ENCODE measurements at places on chromosomes 5 and 9. TPM values are rescaled to one million over a fixed set of nuclear protein-coding genes. Genes with fewer than 3 reads are reported as not detected.

DNA sequence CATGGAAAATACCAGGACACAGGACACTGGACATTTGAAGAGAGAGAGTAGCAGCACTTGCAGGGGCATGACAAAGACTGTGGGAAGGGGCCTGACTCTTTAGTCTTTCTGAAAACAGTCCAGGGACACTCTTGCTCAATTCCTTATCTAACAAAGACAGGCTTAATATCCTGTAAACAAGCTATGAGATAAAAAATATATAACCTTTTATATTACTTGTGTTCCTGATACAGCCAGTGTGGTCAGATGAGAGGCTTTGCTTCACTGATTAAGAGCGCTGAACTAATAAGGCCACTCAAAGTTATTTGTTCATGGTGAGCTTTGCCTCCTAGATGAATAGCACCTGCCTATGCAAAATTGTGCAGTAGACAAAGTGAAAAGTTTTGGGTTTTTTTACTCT lies 518.7 kb downstream of the LRRC70 start:
- H3K27me3 ChIP-seq, result no peaks in the 10 kb centered on the region
- H3K36me3 ChIP-seq, result no peaks in the 10 kb centered on the region
- H3K4me3 ChIP-seq, result no peak overlapping the region
- no peaks in the 10 kb centered on the region for H3K4me1 ChIP-seq
- no peak overlapping the region for H3K27ac ChIP-seq
- no peak for DNase-seq

- peak; percentile 80 for DNase-seq
- no peaks in the 10 kb centered on the region for H3K27me3 ChIP-seq
- no peak overlapping the region for H3K27ac ChIP-seq
- H3K4me3 ChIP-seq, result no peak overlapping the region
- H3K36me3 ChIP-seq, result no peaks in the 10 kb centered on the region
Observed at GRCh38 chr9:111056538-111056937, 18.3 kb upstream of the LPAR1 start.

- H3K27me3 ChIP-seq, result no peaks in the 10 kb centered on the region
- peaks cover 13% of the 10 kb centered on the region for H3K4me1 ChIP-seq
- H3K27ac ChIP-seq, result no peak overlapping the region
- no peak overlapping the region for H3K4me3 ChIP-seq
Observed at GRCh38 chr5:78811121-78811817, 162.7 kb upstream of the LHFPL2 start.

DNA sequence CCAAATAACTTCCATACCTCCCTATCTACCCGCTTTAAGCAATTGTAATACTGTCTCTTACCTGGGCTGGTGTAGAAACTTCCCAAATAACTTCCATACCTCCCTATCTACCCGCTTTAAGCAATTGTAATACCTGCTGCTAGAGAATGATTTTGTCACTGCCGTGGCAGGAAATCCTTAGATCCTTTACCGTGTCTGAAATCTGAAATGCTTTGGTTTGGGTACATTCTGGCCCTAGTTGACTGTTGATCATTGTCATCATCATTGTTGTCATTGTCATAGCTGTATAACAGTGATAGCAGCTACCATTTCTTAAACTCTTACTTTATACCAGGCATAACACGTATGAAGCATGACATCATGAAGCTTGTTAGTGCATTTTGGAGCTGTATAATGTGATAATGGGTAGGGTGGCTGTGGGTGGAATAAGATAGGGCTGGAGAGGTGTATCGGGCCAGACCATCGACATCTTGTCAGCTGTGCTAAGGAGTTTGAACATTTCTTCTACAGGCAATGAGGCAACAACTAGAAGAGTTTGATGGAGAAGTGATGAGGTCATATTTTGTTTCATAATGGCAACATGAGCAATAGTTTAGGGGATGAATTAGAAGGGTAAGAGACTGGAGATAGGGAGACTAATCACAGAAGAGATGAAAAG lies 15.7 kb downstream of the PIP5K1B start:
- no peaks in the 10 kb centered on the region for H3K4me1 ChIP-seq
- no peak overlapping the region for H3K4me3 ChIP-seq
- no peak for DNase-seq
- H3K27ac ChIP-seq, result no peak overlapping the region
- H3K36me3 ChIP-seq, result no peaks in the 10 kb centered on the region

DNA sequence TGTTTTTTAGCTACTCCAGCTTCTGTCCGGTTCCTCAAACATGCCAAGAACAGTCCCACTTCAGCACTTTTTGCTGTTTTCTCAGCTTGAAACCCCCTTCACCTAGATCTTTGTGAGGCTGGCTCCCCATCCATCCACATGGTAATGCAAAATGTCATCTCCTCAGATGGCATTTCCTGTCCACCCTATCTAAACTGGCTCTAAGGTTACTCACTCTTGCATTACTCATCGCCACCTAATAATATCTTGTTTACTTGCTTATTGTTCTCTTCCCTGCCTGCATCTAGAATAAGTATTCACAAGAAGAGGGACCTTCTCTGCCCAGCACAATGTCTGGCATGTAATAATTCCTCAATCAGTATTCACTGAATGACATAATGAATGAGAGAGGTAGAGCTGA lies 220.1 kb downstream of the FAM114A2 start:
- no peak overlapping the region for H3K27ac ChIP-seq
- H3K27me3 ChIP-seq, result no peaks in the 10 kb centered on the region
- no peaks in the 10 kb centered on the region for H3K4me1 ChIP-seq
- no peak for DNase-seq

DNA sequence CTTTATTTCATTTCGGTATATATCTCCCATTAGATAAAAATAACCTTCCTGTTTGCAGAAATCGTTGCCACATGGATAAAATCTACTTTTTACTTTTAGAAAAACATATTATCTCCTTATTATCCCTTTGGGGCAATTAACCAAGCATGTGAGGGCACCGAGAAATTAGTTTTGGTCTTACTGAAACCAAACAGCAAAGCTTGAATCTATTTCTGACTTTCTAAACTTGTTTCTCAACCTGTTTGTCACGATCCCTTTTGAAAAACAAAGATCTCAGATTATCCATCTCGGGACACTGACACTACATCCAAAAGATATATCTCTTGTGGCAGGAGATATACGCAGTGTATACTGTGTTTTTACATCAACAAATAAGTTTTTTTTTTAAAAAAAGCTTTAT lies 2.3 kb downstream of the TUT7 start:
- peaks cover 2% of the 10 kb centered on the region for H3K36me3 ChIP-seq
- no peak overlapping the region for H3K4me3 ChIP-seq
- no peak overlapping the region for H3K27ac ChIP-seq
- H3K4me1 ChIP-seq, result peaks cover 3% of the 10 kb centered on the region
- no peak for DNase-seq

DNA sequence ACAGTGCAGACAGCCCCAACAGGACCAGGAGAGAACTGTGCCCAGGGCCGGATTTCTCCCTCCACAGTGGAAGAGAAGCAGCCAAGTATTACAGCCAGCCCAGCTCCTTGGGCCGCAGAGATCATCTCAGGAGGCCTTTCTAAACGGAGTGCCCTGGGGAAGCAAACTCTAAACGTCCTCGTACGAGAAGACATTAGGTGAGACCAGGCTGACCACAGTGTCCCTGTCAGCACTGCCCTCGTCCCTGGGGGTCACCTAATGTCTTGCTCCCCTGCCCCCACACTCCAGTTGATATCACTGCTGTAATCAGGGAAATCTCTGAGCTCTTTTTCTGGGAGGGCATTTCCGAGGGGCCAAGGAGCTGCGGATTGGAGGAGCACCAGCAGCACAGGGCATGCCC lies 6.5 kb downstream of the QRFP start:
- no peak overlapping the region for H3K27ac ChIP-seq
- DNase-seq, result no peak
- H3K4me1 ChIP-seq, result peaks cover 15% of the 10 kb centered on the region
- H3K4me3 ChIP-seq, result no peak overlapping the region

- H3K27me3 ChIP-seq, result no peaks in the 10 kb centered on the region
- DNase-seq, result no peak
- peaks cover 8% of the 10 kb centered on the region for H3K4me1 ChIP-seq
- H3K4me3 ChIP-seq, result no peak overlapping the region
- H3K27ac ChIP-seq, result no peak overlapping the region
Observed at GRCh38 chr9:95085861-95086563, 231.5 kb downstream of the FANCC start.

DNA sequence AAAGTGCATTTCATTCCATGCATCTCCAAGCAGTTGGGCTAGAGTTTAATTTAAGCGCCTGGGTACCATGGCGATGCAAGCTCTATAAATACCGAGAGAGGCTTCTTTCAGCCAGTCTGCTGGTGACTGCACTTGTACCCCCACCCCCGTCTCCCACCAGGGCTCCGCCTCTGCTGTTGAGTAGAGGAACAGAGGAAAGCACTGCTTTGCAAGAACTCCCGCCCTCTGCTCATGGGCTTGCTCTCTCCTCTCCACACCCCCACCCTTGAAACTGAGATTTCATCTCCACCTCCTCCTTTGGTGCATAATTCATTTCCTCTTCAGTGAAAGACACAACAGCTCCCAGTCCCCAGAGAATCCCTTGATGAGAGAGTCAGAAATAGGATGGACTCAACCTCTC lies 5.1 kb upstream of the WWC1 start:
- no peaks in the 10 kb centered on the region for H3K4me1 ChIP-seq
- H3K36me3 ChIP-seq, result no peaks in the 10 kb centered on the region
- no peak overlapping the region for H3K27ac ChIP-seq
- no peak overlapping the region for H3K4me3 ChIP-seq

DNA sequence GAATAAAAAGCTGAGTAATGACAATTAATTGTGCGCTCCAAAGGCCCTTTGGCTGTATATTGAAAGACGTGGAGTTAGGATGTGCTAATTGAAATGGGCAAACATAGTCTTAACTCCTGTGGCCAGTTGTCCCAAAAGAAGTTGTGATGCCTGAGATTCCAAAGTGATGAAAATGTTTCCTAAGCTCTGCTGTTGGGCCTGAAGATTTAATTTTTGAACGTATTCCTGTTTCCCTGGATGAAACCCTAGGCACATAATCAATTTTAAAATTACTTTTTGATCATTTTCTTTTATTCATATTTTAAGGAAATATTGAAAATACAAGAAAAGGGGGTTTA lies 87.9 kb downstream of the PRDM6 start:
- no peaks in the 10 kb centered on the region for H3K4me1 ChIP-seq
- peaks cover 2% of the 10 kb centered on the region for H3K36me3 ChIP-seq
- no peaks in the 10 kb centered on the region for H3K27me3 ChIP-seq
- H3K27ac ChIP-seq, result no peak overlapping the region
- DNase-seq, result peak; percentile 22

GRCh38 chr5:125410537-125411070 lies 664.2 kb upstream of the ZNF608 start:
- peaks cover 20% of the 10 kb centered on the region for H3K4me1 ChIP-seq
- DNase-seq, result peak; percentile 67
- H3K4me3 ChIP-seq, result no peak overlapping the region

GRCh38 chr5:173411791-173412555 lies 83.8 kb upstream of the STC2 start:
- no peak overlapping the region for H3K4me3 ChIP-seq
- H3K27me3 ChIP-seq, result no peaks in the 10 kb centered on the region
- no peak for DNase-seq
- peaks cover 13% of the 10 kb centered on the region for H3K4me1 ChIP-seq
- H3K36me3 ChIP-seq, result no peaks in the 10 kb centered on the region

GRCh38 chr5:147234825-147235635 lies at the start of gene STK32A:
TSS of gene STK32A (plus strand) at chr5:147235026. CDS start at chr5:147239635, 4,609 bp downstream.
- H3K36me3 ChIP-seq, result no peaks in the 10 kb centered on the region
- DNase-seq, result no peak
- H3K27me3 ChIP-seq, result peaks cover 17% of the 10 kb centered on the region
- H3K27ac ChIP-seq, result no peak within 1 kb of the TSS
- H3K4me3 ChIP-seq, result peak within 1 kb of the TSS; percentile 33
- no peaks in the 10 kb centered on the region for H3K4me1 ChIP-seq

- peaks cover 2% of the 10 kb centered on the region for H3K27me3 ChIP-seq
- no peaks in the 10 kb centered on the region for H3K36me3 ChIP-seq
- no peak overlapping the region for H3K4me3 ChIP-seq
- no peaks in the 10 kb centered on the region for H3K4me1 ChIP-seq
Observed at GRCh38 chr9:13963005-13963653, 350.8 kb downstream of the NFIB start.

GRCh38 chr5:6180231-6180872 lies 198.0 kb downstream of the MED10 start:
- no peaks in the 10 kb centered on the region for H3K36me3 ChIP-seq
- no peaks in the 10 kb centered on the region for H3K27me3 ChIP-seq
- no peaks in the 10 kb centered on the region for H3K4me1 ChIP-seq
- DNase-seq, result no peak
- no peak overlapping the region for H3K27ac ChIP-seq

DNA sequence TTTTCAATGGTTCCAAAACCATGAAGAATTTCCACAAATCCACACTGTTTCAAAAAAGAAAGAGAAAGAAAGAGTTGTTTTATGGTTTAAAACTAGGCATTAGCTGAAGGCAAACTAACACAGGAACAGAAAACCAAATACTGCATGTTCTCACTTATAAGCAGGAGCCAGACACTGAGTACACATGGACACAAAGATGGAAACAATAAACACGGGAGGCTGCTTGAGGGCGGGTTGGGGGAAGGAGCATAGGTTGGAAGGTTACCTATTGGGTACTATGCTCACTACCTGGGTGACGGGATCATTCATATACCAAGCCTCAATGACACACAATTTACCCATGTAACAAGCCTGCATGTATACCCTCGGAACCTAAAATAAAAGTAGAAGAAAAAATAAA lies 45.0 kb downstream of the SEMA6A start:
- H3K4me1 ChIP-seq, result no peaks in the 10 kb centered on the region
- H3K27ac ChIP-seq, result no peak overlapping the region
- DNase-seq, result no peak
- no peaks in the 10 kb centered on the region for H3K27me3 ChIP-seq

- no peak for DNase-seq
- H3K4me1 ChIP-seq, result no peaks in the 10 kb centered on the region
- no peak overlapping the region for H3K4me3 ChIP-seq
Observed at GRCh38 chr5:6858419-6858818, 145.2 kb downstream of the TENT4A start.

DNA sequence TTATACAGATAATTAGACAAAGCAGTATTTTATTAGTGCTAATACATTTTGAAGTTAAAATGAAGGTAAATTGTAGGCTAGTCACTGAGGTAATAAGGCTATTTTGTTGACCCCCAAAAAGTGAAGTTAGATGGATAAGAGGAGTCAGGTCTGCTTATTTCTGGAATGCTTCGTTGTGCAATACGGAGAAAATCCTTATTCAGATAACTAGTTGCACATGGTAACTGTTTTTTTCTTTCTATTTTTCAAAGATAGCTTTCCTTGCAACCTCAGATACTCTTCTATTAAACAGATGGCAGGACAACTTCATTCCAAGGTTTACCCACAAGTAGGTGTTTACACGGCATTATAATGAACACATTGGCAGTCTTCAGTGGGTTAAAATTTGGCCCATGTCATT lies 101.1 kb downstream of the TMEM174 start:
- no peaks in the 10 kb centered on the region for H3K4me1 ChIP-seq
- DNase-seq, result no peak
- H3K27me3 ChIP-seq, result peaks cover 18% of the 10 kb centered on the region
- H3K36me3 ChIP-seq, result no peaks in the 10 kb centered on the region
- H3K27ac ChIP-seq, result no peak overlapping the region

Gene ADGRD2
- polyA plus RNA-seq, result not detected

Gene MARCHF6
- 62.6 TPM for polyA plus RNA-seq

Gene SPATA31A6
- polyA plus RNA-seq, result not detected

Gene NR4A3
- 0.37 TPM for polyA plus RNA-seq

Gene WDR5
- 25.7 TPM for polyA plus RNA-seq

Gene DMRT3
- polyA plus RNA-seq, result not detected

Gene SMIM33
- not detected for polyA plus RNA-seq

Gene C5
- 1.5 TPM for polyA plus RNA-seq
